ENCODE measurements at places on chromosomes 5 and 9.
A peak's percentile ranks its signal among the peaks of the same experiment; 100 is the strongest.

- DNase-seq = no peak
Observed at GRCh38 chr5:143933451-143933850, 121.5 kb downstream of the HMHB1 start.

DNA sequence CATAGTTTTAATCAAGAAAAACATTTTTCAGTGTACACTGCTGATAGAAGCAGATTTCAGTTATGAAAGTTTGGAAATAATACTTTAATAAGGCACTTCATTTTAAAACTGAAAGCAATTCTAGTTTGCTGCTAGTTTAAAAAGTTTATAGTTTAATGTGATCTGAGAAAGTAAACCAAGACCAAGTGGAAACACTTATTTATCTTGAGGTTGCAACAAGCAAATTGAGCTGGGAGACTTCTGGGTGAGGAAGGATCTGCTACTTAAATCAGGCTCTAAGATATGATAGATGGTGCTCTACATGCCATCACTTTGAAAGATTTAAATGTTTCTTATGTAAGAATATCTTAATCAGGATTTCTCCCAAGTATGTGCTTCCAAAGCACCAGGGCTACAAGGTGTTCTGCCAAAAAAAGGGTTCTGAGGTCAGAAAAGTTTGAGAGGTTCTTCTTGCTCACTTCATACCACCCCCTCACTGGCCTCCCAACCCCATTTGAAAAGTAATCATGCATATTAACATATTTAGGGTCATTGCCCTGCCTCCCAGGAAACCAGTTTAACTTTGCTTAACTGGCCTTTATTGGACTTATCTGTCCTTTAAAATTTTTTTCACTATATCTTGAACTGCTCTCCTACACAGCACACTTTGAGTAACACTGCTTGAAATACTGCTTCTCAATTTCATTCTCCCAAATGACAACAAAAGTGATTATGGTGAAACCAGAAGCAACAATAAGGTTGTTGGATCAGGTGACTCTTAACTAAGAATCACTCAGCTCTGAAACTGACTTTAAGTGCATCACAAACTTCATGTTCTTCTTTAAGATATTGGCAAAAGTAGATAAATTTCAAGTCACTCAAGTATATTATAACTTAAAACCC lies 15.5 kb downstream of the SLC44A1 start:
- no peak for DNase-seq

DNA sequence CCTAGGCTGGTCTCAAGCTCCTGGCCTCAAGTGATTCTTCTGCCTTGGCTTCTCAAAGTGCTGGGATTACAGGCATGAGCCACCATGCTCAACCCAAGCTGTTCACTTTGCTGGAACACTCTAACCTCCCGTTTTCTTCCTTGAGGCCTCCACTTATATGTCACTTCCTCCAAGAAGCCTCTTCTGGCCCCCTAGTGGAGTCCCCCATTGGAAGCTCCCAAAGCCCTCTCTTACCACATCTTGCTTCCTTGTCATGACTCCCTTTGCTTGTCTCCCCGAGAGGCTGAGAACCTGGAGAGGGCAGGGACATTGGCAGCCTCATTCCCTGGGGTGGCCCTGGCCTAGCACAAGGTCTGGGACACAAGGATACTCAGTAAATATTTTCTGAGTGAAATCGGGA lies 80.8 kb downstream of the PDE6A start:
- no peak for DNase-seq

GRCh38 chr5:169945831-169946261 lies 34.4 kb downstream of the INSYN2B start:
- DNase-seq = no peak

DNA sequence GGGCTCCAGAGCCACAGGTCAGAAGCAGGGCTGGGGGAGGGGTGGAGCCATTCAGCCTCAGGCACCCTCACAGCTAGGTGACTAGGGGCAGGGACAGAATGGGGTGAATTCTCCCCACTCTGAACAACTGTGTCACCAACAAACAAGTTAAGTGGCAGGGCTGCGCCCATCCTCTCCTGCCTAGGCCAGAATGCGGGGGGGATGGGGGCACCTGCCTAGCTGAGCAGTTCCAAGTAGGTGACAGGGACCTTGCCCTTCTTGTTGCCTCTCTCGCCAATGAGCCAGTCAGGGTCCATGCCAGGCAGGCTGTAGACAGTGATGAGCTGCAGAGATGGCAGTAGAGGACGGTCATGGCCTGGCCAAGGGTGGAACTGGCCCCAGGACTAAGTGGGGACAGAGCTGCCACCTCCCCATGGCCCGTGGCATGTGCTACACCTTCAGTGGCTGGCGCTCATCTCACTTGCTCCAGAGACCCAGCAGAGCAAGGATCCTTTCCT lies 19.6 kb downstream of the SH3GLB2 start:
- no peak for DNase-seq

DNA sequence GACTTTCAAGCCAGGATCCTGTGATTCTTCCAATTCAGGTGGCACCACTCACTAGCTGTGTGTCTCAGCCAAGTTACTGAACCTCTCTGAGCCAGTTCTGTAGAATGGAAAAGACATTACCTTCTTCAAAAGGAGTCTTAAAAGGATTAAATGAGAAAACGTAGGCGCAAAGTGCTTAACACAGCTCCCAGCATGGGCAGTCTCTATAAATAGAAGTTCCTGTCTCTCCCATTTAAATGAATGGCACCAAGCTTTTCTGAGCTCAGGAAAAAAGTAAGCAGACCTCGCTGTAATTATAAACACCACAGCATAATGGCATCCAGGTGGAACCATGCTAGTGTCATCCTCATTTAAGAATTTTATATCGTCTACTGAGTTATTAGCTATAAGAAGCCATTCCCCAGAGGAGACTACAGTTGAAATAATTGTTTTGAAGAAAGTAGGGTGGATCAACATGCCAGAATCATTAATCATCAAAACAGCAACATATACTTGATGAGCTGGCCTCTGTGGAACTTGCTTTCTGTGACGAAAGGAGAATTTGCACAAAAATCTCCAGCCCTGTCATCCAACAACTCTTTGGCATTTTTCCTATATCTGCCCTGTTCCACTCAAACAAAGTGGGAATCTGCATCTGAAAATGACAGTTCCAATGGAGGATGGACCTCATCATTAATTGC lies 188.9 kb downstream of the SPOCK1 start:
- DNase-seq = no peak

- no peak for DNase-seq
Observed at GRCh38 chr9:3909966-3910650, 384.3 kb upstream of the RFX3 start.

- DNase-seq = no peak
Observed at GRCh38 chr5:126462239-126463014, 39.2 kb downstream of the GRAMD2B start.

GRCh38 chr5:77900691-77901090 lies 124.6 kb upstream of the TBCA start:
- DNase-seq = no peak

- DNase-seq = no peak
Observed at GRCh38 chr5:128305341-128305740, 221.8 kb downstream of the SLC12A2 start.

GRCh38 chr9:8686516-8686915 lies 886.9 kb upstream of the DMAC1 start:
- DNase-seq = no peak

- peak; percentile 39 for DNase-seq
Observed at GRCh38 chr5:149154650-149155049, 13.4 kb downstream of the ABLIM3 start.

DNA sequence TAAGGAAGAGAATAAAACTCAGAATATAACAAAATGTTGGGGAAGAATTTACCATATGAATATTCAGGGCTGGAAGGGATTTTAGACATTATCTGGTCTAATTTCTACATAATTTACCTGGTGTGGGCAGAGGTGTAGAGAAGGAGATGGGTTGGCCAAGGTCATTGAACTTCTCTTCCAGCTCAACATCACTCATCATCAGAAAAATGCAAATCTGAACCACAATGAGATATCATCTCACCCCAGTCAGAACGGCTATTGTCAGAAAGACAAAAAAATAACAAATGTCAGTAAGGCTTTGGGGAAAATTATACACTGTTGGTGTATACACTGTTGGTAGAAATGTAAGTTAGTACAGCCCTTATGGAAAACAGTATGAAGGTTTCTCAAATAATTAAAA lies 121.7 kb downstream of the PTTG1 start:
- DNase-seq = no peak

- DNase-seq = no peak
Observed at GRCh38 chr9:99038484-99038820, 66.5 kb upstream of the TGFBR1 start.

DNA sequence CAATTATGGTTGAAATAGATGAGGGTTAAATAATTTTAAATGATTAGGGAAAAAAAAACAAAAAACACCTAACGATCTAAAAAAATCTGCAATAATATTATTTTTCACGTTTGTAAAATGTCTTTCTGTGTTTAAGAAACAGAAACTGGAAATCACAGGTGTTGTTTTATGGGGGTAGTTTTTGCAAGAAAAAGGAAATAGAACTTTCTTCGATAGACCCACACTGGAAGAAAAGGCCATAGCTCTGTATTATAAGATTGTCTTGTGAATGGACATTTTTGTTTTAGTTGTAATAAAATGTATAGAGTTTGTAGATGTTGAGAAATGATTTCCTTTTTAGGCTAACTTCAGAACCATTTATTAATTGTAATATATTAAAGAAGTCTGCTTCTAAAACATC lies 5.5 kb downstream of the CSNK1G3 start:
- DNase-seq = no peak

DNA sequence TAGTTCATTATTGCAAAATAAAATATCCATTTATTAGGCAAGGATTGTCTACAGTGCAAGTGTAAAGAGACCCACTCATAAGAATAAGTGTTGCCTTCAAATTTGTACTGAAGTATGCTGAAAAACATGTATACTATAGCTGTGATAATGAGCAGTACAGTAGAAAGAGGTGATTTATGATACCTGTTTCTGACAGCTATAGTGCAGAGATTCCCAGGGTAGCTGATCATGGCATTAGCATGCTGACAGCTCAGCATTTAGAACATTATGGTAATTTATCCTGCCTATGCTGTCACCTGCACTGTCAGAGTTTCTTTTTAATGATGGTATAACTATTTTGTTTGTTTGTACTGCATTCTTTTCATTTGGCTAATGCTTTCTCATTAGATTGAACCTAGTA lies 177.6 kb upstream of the TLX3 start:
- no peak for DNase-seq

DNA sequence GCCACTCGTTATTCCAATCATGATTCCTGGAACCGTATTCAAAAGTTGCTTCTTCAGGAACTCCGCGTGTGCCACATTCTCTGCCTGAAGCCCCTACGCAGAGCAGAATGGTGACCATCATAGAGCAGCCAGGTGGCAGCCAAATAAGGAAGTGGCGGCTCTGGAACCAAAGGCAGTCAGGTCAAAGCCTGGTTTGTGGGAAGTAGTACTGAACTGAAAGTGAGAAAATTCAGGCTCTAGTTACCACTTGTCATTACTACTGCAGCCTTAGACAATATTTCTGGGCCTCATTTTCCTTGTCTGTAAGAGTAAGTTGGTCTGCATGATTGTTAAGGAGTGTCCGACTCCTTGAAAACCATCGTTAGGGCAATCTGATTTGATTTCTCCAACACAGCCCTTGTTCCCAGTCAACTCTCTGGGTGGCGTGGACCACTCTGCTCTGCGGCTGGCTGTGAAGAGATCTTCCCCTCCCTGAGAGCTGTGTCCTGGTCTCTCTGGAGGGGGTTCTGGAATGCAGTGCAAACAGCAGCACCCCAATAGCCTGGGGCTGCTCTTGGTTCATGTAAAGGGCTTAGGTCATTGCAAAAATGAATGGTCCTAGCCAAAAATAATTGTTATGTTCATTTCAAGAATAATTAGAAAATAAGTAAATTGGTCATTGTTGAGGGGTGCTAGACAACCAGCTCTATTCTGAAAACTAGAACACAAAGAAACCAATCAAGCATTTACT lies 102.4 kb downstream of the MED27 start:
- DNase-seq = no peak

DNA sequence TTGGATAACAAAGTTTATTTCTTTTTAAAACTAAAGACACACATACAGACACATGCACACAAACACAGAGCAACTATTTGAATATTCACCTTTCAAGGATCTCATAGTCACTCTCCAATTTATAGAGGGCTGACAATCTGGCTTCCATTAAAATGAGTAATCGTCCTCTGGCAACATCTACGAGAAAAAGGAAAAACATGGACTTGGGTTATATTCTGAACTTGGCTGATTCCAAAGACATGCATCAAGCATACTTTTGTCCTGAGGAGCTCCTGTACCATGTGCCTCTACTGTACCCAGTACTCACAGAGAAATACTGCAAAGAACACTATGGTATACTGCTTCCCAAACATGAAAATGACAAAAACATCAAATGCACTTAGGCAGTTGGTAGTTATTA lies 15.4 kb downstream of the IARS1 start:
- DNase-seq = no peak

GRCh38 chr5:33010846-33011245 lies 299.7 kb downstream of the NPR3 start:
- DNase-seq = no peak

- DNase-seq = no peak
Observed at GRCh38 chr5:3161672-3162071, 410.2 kb upstream of the IRX2 start.

- no peak for DNase-seq
Observed at GRCh38 chr5:116814626-116815385, 240.2 kb upstream of the SEMA6A start.

GRCh38 chr9:21070171-21070571 lies 7.6 kb downstream of the IFNB1 start:
- DNase-seq = no peak

DNA sequence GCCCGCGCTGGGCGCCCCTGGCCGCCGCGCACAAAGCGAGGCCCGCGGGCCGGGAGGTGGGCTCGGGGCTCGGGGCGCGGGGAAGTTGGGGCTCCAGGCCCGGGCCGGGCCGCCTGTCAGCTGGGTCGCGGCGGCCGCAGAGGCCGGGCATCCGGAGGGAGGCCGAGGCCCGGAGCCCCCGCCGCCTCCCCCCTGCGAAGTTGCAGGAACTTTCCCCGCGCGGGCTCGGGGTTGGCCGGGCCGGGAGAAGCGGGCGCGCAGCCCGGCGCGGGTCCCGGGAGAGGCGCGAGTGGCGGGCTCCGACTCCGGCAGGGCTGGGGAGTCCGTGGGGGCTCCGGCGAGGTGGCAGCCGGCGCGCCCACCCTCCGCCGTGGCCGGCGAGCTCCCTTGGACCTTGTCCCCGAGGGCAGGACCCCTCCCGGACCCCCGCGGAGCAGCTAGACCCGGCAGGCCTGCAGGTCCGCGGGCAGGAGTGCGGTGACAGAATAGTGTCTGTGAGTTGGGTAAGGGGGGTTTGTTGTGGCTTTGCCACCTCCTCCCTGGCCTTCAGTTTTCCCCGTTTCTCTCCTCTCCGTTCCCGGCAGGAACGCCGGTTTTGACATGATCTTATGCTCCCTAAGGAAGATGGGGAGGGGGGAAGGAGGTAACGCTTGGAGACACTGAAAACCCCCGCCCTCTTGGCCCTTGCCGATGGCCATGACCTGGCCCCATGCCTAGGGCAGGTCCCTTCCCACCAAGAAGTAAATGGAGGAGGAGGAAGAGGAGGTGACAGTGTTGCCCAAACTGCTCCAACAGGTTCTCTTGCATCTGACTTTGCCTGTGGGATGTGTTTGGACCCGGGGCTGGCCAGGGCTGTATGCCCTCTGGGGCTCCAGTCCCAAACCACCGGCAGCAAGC lies 942 bp downstream of the PHF2 start:
- DNase-seq = no peak

- DNase-seq = no peak
Observed at GRCh38 chr5:124772457-124773200, 26.2 kb upstream of the ZNF608 start.

- no peak for DNase-seq
Observed at GRCh38 chr9:114777821-114778609, 27.8 kb downstream of the TNFSF15 start.

Data from NCI-H187 treated with DMSO at 0.1 percent for 48 hours (cell line).